Activated gamma-delta T cell (primary cell): ENCODE measurements at places on chromosomes 3 and 15.

GRCh38 chr15:53627279-53627678 is 132.2 kb downstream of the WDR72 start:
- DNase-seq: no peak

DNA sequence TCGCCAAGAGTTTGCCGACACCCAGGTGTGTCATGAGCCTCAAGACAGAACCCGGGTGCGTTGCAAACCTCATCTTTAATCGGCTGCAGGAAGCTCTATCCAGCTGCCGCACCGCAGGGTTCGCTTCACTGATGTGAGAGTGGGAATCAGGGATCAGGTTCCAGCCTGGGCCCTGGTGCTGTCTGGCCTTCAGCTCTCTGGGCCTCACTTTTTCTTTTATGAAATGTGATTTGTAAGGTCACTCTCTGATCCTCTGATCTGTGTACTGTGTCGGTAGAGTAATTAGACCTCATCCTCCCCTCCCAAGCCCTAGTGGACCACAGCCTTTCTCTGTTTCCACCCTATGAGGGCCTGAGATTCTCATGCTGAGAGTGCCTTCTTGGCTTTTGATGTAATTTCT is 202.8 kb upstream of the UBE2E1 start:
- no peak for DNase-seq

- DNase-seq: no peak
These were observed 311.7 kb upstream of the ICE2 start for GRCh38 chr15:60790641-60791040.

DNA sequence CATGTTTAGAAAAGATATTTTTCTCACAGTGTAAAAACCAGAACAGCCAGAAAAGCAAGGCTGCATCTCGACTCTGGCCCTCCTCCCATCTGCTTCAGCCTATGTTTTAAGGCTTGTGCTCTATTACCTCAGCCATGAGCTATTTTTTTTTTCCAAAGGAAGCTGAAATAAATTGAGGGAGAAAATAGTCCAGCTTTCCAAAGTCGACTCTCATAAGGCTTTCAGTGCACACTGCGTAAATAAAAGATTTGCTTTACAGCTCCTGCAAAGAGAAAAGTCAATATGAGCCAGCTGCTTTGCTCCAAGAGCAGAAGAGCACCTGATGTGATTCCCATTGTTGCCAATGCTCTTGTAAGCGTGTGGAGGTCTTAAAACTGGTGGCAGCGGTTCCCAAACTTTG is 26.7 kb downstream of the SCG3 start:
- DNase-seq: no peak

DNA sequence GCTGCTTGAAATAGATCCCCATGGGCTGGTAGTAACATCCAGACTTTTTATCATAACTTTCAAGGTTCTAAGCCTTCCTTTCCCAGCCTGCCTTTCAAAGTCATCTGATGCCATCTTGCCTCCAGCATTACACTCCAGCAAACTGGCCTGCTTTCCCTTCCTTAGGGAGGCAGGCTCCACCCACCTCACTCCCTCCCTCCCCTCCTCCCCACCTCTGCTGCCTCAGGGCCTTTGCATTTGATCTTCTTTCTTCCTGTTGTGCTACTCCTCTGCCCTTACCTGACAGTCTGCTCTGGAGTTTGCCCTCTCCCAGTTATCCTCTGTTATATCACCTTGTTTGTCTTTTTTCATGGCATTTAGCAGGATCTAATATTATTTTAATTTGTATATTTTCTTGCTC is 319.5 kb downstream of the KCNH8 start:
- DNase-seq: no peak

DNA sequence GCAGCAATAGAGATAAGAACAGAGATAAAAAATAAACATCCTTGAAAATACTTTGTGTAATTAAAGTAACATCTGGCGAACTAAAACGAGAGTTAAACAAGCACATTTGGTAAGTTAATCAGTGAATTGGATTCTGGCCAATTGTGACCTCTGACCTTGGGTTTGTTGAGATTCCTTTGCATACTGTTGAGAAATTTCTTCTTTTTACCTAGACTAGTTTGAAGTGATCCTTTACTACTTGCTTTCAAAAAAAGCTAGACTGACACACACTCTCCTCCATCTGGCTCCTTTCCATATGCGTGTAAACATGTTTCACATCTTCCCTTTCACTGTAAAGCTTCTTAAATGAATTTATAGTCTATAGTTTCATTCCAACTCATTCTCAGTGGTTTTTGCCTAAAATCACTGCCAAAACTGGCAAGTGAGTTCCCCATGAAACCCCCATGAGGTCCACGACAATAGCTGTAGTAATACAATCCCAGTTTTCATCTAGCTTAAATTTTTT is 17.3 kb upstream of the GBE1 start:
- DNase-seq: no peak

DNA sequence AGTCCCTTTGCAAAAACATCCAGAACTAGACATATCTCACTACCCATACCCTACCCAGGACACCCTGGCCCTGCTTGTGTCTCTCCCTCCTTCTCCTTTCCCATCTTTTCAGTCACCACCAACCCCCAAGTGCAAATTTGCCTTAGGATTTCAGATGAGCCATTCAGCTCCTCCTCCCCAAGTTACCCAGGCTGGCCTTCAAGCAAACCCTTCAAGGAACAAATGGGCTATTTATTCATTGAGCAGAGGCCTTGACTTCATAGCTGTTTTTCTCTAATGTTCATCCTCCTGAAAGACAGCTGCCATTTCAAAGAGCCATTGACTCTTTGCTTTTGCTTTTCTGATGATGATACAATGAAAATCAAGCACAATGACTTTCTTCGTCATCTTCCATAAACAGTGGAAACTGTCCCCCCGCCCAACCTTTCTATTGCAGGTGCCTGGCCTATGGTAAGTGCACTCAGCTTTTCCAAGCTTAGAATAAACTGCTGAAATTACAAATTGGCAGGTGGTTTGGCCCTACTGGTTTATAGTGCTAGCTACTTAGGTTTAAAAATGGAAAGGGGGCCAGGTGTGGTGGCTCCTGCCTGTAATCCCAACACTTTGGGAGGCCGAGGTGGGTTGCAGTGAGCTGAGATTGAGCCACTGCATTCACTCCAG is 26.1 kb upstream of the KLHL6 start:
- DNase-seq: no peak

DNA sequence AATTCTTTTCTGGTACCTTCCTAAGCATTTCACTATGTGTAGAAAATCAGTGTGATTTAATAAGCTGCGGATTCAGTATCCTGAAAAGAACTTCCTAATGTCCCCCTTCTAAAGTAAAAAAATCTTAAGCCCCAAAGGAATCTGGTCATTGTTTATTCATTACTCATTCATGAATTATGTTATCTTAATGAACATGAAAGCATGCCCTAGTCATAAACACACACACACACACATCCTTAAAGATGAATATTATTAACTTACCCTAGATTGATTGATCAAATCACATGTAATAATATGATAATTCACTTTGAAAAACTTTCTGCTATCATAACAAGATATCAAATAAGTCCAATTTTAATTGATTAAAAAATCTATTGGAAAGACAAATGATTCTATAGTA is 96.4 kb upstream of the BFSP2 start:
- DNase-seq: no peak

DNA sequence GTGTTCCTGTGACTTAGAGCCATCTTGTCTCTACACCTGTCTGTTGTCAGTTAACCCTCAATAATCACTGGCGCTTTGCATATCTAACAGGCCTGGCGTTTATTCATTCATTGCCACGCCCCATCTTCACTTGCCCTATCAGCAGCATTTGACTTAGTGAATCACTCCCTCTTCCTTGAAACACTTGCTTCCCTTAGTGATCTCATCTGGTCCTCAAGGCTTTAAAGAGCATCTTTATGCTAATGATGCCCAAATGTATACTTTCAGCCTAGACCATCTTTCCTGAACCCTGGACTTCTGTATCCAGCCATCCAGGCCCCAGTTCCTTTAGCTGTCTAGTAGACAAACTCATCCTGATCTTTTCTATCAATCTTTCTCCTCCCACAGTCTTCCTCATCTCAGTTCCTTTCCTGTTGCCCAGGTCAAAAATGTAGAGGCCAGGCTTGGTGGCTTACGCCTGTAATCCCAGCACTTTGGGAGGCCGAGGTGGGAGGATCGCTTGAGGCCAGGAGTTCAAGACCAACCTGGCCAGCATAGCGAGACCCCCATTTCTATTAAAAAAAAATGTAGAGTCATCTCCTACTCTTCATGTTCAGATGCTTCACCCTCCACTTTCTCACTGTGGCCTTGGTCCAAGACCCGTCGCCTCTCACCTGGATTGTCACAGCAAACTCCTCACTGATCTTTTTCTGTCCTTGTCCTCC is 1.4 kb upstream of the IGDCC4 start:
- no peak for DNase-seq

GRCh38 chr3:19866751-19867347 is 67.2 kb downstream of the EFHB start:
- DNase-seq: no peak

GRCh38 chr15:38555686-38556334 is 8.8 kb downstream of the RASGRP1 start:
- DNase-seq: no peak

GRCh38 chr3:147654827-147655226 is 245.7 kb downstream of the ZIC1 start:
- DNase-seq: no peak

GRCh38 chr15:79831604-79832003 is 65.2 kb downstream of the MTHFS start:
- DNase-seq: no peak

- no peak for DNase-seq
These were observed 1.4 kb upstream of the ISLR2 start for GRCh38 chr15:74128785-74129585.

DNA sequence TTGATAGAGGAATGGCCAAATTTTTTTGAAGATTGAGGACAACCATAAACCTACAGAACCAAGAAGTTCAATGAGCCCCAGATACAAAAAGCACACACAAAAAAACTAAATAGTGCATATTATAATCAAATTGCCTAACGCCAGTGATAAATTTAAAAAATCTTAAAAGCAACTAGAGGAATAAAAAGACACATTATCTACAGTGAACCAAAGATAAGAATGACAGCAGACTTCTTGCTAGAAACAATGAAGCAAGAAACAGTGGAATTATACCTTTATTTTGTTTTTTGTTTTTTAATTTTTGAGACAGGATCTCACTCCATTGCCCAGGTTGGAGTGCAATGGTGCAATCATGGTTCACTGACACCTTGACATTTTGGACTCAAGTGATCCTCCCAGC is 9.9 kb upstream of the SAMD7 start:
- no peak for DNase-seq

DNA sequence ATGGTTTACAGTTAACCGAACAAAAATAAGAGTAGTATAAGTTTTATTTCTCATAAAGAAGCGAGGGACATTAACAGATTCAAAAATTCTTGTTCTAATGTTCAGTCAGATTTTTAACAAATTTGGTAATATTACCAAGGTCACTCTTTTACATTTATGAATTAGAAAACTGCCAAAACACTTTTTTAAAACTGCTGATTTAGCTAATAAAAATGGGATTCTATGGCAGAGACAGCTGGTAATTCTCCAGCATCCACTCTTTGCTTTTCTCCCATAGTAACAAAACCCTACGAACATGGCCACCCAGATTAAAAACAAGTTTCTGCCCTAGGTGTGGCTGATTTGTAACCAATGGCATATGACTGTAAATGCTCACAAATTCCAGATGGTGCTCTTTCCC is 71.2 kb downstream of the GPR160 start:
- no peak for DNase-seq

GRCh38 chr3:111932946-111933345 is 45.9 kb upstream of the ABHD10 start:
- no peak for DNase-seq

GRCh38 chr3:89912031-89912430 is 804.6 kb downstream of the EPHA3 start:
- DNase-seq: no peak

GRCh38 chr3:81426826-81427577 is 334.4 kb downstream of the GBE1 start:
- no peak for DNase-seq

GRCh38 chr3:15522016-15522415 is 510 bp upstream of the COLQ start:
- DNase-seq: no peak

DNA sequence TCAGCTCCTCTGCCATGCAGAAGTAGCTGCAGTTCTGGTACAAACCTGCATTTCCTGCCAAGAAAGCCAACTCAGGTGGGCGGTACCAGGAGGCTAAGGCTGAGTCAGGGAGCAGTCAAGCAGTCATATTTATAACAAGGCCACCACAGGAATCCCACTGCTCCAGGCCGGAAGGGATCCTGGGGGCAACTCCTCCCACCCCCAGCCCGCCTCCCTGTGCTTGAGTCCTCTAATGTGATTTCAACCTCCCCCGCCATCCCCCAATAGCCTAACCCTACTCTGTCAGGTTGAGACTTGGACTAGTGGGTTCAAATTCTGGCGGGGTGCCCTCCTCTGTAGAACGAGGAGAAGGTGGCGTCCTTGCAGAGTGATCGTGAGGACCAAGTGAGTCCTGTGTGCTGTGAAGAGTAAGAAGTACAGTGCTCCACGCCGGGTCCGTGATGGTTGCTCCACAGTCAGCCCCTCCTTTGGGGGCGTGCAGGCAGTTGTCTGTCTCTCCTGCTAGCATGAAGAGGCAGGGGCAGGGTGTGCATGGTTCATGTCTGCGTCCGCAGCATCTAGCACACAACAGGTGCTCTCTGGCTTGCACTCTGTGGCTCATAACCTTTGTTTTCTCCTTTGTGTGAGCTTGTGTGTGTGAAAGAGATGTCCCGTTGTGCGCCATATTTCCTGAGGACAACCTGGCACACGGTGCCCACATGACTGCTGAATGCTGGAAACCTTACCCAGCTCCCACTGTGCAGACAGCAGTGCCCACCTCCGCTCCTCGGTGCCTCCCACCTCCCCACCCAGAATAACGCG is 78.3 kb downstream of the SMAD6 start:
- DNase-seq: no peak

DNA sequence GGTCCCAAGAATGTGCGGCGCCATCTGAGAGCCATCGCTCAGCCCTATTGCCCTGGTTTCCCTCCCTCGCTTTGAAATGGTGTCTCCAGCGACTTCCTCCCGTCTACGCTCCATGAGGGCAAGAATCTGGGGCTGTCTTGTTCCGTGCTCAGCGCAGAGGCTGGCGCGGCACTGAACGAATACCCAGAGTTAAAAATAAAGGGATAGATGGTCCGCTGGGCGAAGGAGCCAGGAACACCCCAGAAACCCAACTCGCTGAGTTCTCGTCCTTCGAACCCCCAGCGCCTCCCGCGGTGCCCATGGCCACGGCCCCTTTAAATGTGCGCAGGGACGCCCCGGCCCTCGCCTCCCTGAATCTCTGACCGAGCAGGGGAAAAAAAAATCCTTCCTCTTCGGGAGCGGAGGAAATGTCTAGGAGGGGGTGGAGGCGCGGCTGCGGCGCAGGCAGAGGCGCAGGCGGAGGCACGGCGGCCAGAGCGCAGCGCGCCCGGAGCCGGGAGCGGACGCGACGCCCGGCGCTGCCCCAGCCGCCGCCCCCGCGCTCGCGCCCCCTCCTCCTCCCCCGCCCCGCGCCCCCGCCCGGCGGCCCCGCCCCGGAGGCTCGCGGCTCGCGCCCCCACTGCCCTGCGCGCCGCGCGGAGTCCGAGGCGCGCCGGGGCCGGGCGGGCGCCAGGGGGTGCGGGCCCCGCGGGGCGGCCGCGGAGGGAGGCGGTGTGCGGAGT is 8.5 kb upstream of the FGD5 start:
- no peak for DNase-seq
